ENCODE measurements at places on chromosomes 1 and 21. TPM values are rescaled to one million over a fixed set of nuclear protein-coding genes. Genes with fewer than 3 reads are reported as not detected.

GRCh38 chr1:11134251-11134897 is 34.7 kb upstream of the EXOSC10 start:
- DNase-seq = peak; percentile 70

- no peak for DNase-seq
These were observed 15.4 kb upstream of the PHACTR4 start for GRCh38 chr1:28354121-28354520.

GRCh38 chr1:221029981-221030649 is 150.9 kb downstream of the HLX start:
- no peak for DNase-seq

GRCh38 chr1:155889566-155889965 is 21.6 kb downstream of the RIT1 start:
- DNase-seq = peak; percentile 47

SSX2IP gene
- 2.9 TPM for total RNA-seq

GRCh38 chr21:34617753-34618339 is 2.9 kb upstream of the RCAN1 start:
- no peak for DNase-seq

DNASE2B gene
- total RNA-seq = not detected

ACTL8 gene
- not detected for total RNA-seq

- peak; percentile 19 for DNase-seq
These were observed 149.3 kb downstream of the TGFB2 start for GRCh38 chr1:218494449-218494852.

DNA sequence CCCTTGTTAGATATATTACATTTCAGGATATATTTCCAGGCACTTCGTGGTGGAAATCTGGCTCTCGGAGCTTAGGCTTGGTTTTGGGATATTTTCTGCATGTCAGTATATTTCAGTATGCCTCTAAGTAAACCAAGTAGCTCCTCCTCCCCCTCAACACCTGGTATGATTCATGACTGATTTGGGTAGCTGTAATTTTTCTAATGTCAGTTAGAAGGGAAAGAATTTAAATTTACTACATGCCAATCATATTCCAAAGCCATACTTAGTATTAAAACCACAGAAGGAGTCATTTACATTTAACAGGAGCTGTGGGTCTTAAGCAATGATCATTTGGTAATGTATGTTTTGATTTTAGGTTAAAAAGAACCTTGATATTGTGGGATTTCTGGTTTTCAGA is 40.6 kb downstream of the ST6GALNAC3 start:
- DNase-seq = no peak

GRCh38 chr1:57835620-57836019 is 411.8 kb upstream of the DAB1 start:
- DNase-seq = no peak

GBP7 gene
- not detected for total RNA-seq

TRABD2B gene
- total RNA-seq = not detected

DNA sequence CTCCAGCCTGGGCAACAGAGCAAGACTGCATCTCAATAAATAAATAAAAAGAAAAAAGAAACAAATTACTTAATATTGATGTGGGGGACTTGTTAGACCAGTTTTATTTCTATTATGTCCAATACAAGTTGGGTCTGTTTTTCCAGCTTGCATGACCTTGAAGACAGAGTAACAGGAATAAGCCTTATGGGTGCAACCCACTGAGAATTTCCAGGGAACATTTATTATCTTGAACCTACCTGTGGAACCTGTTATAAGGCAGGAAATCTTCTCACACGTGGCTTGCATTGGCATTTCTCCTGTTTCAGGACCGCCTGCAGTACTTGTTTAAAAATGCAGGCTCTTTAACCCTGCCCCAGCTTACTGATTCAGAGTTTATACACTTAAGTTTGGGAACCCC is 64.0 kb downstream of the ZBTB17 start:
- no peak for DNase-seq

LRRC71 gene
- total RNA-seq = 0.34 TPM

- no peak for DNase-seq
These were observed 4.6 kb downstream of the DR1 start for GRCh38 chr1:93350322-93350721.

GRCh38 chr1:193434319-193434718 is 247.9 kb upstream of the B3GALT2 start:
- peak; percentile 66 for DNase-seq

DNA sequence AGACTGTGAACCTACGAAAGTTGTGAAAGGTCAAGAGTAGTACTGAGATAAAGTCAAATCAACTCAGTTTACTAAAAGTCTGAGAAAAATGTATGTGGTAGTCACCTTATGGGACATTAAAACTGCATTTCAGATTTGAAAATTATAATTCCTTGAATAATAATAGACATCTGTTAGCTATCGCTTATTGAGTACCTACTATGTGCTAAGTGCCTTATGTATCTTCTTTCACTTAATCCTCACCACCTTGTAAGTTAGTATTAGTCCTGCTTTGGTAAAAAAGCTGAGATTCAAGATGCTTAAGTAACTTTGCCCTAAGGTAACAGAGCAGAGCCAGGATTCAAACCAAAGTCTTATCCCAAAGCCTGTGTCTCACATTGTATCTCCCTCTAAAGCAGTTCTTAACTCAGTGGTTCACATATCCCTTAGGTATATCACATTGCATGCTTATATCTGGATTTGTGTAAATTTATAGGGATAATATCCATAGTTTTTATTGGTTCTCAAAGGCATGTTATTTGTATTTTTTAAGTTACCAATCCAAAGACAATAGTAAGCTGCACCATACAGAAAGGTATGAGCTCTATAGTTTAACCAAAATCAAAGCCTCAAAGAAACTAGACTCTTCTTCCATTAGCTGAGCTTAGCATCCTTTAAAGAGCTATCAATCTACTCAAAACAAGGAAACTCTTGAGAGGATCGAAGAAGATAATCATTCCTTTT is 865 bp downstream of the PIGC start:
- no peak for DNase-seq

- no peak for DNase-seq
These were observed 285.0 kb upstream of the NFIA start for GRCh38 chr1:60797351-60797750.

ZMYM4 gene
- total RNA-seq = 36.2 TPM

DNA sequence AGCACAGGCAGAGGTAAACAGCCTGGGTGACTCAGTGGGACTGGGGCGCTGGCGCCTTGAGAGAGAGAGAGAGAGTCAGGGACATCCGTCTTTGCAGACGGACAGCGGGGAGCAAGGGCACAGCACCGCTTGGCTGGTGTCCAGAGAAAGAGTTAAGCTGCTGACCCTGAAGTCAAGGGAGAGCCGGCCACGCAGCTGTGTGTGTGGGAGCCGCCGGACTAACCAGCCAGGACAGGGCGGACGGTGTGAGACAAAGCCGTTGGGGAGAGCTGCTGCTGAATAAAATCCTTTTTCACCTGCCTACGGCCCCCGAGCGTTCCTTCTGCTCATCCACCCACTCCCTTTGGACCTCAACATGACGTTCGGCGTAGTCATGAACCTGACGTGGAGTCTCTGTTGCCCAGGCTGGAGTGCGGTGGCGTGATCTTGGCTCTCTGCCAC is 14.5 kb downstream of the CFAP74 start:
- peak; percentile 10 for DNase-seq

GRCh38 chr1:96722161-96722922 is 758 bp downstream of the PTBP2 start:
- peak; percentile 78 for DNase-seq

RGS1 gene
- not detected for total RNA-seq

KCNA3 gene
- total RNA-seq = not detected

DNA sequence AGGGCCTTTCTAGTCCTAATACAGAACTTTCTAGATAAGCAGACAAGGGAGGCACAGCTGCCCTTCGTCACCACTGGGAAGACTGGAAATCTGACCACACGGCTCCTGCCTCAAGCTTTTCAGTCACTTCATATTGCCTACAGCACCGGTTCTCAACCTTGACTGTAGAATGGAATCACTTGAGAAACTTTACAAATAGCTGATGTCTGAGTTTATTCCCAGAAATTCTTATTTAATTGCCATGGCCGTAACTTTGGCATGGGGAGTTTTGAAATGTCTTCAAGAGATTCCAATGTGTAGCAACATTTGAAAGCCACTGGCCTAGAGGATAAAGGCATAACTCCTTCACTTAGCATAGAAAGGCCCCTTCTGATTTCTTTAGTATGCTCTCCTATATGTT is 42.4 kb upstream of the STMN1 start:
- DNase-seq = no peak

DNA sequence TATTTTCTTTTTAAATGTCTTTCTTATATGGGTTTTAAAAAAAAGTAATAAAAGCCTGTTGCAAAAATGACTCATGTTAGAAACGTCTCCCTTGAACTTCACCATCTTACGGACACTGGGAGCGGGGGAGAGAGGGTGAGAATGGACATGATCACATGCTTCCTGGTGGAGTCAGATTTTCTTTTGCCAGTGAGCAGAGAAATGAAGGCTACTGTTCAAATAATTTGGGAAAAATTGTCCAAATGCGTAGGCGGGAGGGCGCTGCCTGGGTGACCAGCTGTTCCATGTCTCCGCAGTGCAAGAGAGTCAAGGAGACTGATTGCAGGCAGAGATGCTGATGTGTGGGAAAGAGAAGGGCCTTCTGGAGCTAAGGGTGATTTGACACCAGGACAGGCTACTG is 23.1 kb downstream of the EIF2D start:
- DNase-seq = peak; percentile 55

DNA sequence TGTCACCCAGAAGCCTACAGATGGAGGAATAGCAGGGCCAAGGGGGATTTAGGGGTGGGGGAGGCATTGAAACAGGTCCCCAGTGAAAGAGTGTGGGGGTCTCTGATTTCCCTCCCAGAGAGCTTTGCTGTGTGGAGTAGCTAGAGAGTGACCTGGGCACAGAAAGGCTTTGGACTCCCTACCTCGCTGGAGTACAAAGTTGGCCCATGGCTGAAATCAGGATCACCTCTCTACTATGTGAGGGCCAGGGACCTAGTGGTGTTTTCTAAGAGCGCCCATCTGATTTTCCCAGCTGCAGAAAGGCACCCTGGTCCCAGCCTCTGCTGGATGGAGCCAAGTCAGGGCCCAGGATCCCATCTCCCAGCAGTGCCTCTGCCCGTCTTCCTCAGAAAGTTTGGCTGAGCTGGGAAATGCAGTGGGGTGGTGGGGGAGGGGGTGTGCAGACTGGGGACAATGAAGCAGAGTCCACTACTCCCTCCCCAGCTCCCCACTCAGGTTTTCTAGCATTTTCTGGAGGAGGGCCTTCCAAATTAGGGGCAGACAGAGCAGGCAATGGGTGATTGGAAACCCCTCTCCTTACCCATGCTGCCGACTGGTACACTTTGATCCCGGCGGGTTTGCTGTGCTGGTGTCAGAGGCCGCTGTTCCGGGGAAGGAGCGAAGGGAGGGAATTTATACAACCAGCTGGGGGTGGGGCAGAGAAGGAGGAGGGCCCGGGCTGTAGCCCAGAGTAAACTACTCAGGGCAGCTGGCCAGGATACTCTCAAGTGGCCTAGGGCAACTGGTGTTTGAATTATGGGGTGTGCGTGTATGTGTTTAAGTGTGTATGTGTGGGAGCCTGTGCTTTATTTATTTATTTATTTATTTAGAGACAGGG is at the start of gene SELENBP1:
TSS of gene SELENBP1 (minus strand) at position 648 of the 877 bp plus-strand sequence. CDS start at position 584, 64 bp downstream.
- DNase-seq = peak; percentile 40

EVA1B gene
- total RNA-seq = 105 TPM

BCAN gene
- total RNA-seq = not detected

DNA sequence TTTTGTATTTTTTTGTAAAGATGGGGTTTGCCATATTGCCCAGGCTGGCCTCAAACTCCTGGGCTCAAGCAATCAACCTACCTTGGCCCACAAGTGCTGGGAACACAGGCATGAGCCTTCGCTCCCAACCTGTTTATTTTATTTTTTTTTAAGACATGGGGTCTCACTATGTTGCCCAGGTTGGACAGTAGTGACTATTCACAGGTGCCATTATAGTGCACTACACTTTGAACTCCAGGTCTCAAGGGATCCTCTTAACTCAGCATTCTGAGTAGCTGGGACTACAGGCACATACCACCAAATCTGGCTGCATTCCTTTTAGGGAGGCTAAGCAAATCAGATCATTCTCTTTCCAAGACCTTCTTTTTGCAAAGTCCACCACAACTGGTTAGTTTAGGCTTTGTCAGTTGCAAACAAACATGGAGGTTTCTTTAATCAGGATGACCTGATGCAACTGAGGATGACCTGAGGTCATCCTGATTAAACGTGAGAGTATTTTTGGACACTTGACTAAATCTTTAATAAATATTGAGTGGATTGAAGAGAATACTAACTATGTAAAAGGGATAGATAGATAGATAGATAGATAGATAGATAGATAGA is 30.0 kb upstream of the RALGPS2 start:
- no peak for DNase-seq

DNA sequence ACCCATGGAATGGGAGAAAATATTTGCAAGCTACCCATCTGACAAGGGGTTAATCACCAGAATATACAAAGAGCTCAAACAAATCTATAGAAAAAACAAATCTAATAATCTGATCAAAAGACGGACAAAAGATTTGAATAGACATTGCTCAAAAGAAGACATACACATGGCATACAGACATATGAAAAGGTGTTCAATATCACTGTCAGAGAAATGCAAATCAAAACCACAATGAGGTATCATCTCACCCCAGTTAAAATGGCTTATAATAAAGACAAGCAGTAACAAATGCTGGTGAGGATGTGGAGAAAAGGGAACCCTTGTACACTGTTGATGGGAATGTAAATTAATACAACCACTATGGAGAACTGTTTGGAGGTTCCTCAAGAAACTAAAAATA is 600.9 kb downstream of the SMYD3 start:
- no peak for DNase-seq

GRCh38 chr1:39104158-39105060 is 78.3 kb downstream of the NDUFS5 start:
- DNase-seq = peak; percentile 57

GJB4 gene
- 0.05 TPM for total RNA-seq

CCDC24 gene
- total RNA-seq = 2.2 TPM

GRCh38 chr1:3308053-3308452 is 146.4 kb upstream of the ARHGEF16 start:
- no peak for DNase-seq

DNA sequence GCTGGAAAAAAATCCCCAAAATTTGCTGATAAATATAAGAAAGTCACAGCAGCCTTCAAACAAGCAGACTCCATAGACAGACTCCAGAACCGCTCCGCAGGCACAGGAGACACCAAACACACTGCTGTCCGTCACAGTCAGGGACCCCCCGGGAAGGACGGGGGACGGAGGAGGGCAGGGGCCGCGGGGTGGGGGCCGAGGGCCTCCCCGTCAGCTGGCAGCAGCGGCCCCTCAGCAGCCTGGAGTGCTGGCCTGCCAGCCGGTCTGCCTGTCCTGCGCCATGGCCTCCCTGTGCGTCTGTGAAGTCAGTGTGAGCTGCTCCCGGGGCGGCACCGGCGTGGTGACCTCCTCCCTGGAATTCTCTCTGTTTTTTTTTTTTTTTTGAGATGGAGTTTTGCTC is 10.1 kb upstream of the C1orf159 start:
- no peak for DNase-seq

SPRR2G gene
- total RNA-seq = not detected

- DNase-seq = peak; percentile 31
These were observed 558 bp downstream of the USP1 start for GRCh38 chr1:62437273-62437940.

TATDN3 gene
- total RNA-seq = 12.1 TPM

CSF3R gene
- not detected for total RNA-seq

LCE1F gene
- not detected for total RNA-seq

LAMC1 gene
- 802 TPM for total RNA-seq

- no peak for DNase-seq
These were observed 39.1 kb downstream of the UROD start for GRCh38 chr1:45051005-45051772.
